Kidney (tissue), 22 donors: ENCODE measurements at places on chromosomes 7 and 10. TPM values are rescaled to one million over a fixed set of nuclear protein-coding genes. Genes with fewer than 3 reads are reported as not detected.

The FGL2 gene
- total RNA-seq = 96.9 TPM

The ASB4 gene
- total RNA-seq = not detected

The CFAP70 gene
- total RNA-seq = 6.0 TPM

The TLX1 gene
- total RNA-seq = not detected

The FAM171A1 gene
- 53.0 TPM for total RNA-seq

The CHAT gene
- not detected for total RNA-seq

- peak; percentile 81 for DNase-seq
Observed at GRCh38 chr7:86939197-86939814, 120.1 kb downstream of the ELAPOR2 start.

GRCh38 chr7:129789652-129790051 lies 163.1 kb downstream of the UBE2H start:
- no peak for DNase-seq

- peak; percentile 45 for DNase-seq
Observed at GRCh38 chr7:20444030-20444800, 113.5 kb downstream of the ITGB8 start.

- DNase-seq = peak; percentile 81
Observed at GRCh38 chr10:101297901-101298486, 56.0 kb upstream of the BTRC start.

GRCh38 chr10:77151408-77151807 lies 486.2 kb downstream of the KCNMA1 start:
- no peak for DNase-seq

DNA sequence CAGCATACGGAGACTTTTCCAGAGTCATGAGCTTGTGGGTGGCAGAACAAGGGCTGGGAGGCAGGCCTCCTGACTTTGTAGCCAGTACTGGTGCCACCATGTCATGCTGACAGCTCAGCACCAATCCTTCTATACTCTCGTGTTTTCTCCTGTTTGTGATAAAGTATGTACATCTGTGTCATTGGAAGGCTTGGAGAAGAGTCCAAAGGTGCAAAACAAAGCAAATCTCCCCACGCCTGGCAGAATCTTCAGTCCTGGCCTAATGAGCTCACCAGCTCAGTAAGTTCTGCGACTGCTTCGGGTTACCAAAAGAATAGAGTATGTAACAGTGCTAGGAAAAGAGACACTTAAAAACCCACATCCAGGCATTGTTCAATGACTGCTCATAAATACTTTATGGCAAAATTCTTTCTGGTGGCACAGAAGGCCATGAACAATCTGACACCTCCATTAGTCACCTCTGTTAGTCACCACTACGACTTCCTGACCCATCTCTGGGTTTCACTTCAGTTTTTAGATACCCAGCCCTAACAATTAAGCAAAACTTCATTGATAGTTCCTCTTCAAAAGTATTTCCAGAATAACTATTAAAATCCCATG lies 24.5 kb downstream of the STEAP1 start:
- DNase-seq = no peak

DNA sequence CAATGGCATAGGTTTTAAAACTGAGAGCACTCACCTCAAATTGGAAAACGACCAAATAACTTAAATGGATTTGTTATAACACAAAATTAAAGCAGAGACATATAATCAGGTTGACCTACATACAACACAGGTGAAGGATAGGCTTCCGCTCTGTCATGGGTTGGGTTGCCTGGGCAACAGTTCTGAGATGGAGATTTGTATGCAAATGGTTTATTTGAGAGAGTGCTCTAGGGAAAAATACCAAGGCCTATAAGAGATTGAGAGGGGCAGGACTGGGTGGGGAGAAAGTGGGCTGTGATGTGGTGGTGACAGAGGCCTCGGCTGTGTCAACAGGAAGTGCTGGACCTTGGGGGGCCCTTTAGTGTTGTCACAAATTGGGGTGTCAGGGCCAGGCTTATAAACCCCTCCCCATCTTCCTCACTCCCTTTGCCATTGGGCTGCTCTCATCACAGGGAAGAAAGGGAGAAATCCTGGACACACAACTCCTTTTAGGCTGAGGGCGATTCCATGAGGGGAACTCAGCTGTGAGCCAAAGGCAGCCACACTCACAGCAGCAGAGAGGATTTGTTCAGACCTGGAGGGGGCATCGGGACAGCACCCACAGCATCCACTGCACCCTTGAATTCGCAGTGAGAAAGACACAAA lies 105.4 kb upstream of the LYZL1 start:
- no peak for DNase-seq

DNA sequence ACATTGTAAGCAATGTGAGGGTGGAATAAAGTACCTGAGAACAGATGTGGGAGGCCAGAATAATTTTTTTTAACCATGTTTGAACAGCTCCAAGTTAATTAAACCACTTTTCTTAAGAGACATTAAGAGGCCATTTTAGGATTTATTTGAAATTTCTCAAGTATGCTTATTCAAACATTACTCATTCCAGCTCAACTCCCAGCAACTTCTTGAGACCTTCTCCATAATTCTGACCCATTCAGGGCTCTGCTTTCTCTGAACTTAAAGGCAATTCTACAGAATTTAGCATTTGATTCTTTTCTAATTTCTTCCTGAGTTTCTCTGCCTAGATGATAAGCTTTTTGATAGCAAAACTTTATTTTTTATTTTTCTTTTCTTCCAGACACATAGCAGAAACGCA lies 314.5 kb downstream of the CAMK1D start:
- no peak for DNase-seq

DNA sequence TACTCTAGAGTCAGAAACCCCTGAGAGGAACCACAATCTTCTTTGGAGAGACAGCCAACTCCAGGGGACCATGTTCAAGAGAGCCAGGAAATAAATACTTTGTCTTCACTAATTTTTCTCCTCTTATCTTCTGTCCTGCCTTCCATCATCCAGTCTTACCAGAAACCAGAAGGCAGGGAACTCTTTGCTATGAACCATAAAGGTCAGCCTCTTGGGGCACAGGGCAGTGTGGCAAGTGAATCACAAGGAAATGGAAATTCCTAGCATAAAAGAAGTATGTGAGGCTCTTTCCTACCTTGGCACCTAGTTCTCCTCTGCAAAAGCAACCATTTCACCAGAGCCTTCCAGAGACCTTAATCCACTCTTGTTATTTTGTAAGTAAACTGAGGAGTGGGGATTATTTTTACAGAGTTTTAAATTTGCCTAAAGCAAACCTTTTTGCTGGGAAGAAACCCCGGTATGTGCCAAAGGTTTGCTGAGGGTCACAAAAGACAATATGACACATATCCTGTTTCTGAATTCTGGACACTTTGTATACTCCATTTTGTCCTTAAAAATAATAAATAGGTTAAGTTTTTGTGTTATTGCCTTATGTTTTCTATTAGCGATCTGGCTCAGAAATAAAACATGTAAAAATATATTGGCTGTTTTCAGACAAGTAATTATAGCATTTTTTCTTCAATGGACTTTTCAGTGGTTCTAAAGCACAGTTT lies 87.1 kb downstream of the ADAM22 start:
- DNase-seq = no peak

- no peak for DNase-seq
Observed at GRCh38 chr10:80415734-80416478, 7.6 kb downstream of the PRXL2A start.

- no peak for DNase-seq
Observed at GRCh38 chr7:130884437-130885417, 150.7 kb upstream of the KLF14 start.

DNA sequence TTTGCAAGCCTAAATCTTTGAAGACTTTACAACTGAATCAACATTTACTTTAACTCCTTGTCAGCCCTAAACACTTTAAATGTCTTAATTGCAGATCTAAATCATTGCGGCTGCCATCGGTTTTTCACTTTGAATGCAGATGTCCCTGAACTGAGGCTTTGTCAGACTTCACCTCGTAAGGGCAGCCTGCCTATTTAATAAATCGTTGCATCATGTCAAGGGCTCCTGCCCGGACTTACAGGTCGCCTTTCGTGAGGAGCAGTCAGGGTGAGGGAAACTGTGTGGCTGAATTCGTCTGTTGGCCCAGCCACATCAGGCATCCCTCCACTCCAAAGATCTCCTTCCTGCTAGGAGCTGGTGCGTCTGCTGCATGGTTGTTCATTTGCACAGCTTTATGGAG lies 368.2 kb upstream of the NPVF start:
- no peak for DNase-seq

DNA sequence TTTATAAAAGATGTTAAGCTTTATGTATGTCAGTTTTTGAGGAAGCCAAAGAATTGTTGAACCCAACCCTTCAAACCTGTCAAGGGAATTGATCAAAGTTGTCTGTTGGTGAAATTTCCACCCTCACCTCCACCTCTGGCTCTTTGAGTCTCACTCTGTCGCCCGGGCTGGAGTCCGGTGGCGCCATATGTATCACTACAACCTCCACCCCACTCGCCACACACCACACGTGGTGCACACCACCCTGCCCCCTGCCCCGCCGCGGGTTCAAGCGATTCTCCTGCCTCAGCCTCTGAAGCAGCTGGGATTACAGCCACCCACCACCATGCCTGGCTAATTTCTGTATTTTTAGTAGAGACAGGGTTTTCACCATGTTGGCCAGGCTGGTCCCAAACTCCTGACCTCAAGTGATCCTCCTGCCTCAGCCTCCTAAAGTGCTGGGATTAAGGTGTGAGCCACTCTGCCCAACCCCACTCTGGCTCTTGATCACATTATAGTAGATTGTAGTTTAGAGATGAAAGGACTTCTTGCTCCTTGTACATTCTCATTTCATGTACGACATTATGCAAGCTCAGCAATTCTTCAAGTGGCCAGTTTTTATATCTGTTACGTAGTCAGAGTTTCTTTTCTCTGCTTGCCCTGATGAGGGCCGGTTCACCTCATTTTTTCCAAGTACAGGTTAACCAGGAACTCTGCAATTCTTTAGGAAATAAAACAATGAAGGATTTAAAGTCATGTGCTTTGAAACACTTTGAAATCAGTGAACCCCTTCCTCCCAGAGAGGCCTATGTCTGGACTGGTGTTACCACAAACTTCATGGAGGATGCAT lies 7.0 kb downstream of the BAMBI start:
- no peak for DNase-seq

- no peak for DNase-seq
Observed at GRCh38 chr7:107581387-107582013, 1.5 kb downstream of the BCAP29 start.

DNA sequence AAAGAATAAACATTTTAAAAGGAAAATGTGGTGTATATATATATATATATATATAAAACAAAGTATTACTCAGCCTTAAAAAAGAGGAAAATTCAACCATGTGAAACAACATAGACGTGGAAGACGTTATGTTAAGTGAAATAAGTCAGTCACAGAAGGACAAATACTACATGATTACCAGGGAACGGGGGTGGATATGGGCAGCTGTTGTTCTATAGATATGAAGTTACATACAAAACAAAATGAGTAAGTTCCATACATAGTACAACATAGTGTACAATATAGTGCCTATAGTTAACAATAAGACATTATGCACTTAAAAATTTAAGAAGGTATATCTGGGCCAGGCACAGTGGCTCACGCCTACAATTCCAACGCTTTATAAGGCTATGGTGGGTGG lies 48.8 kb downstream of the SGMS1 start:
- DNase-seq = no peak
